ENCODE measurements at places on chromosomes 1 and 21. TPM values are rescaled to one million over a fixed set of nuclear protein-coding genes. Genes with fewer than 3 reads are reported as not detected.
A peak's percentile ranks its signal among the peaks of the same experiment; 100 is the strongest.

GRCh38 chr1:234665975-234666605, 56.1 kb upstream of the IRF2BP2 start:
- no peak for DNase-seq

GRCh38 chr1:216113181-216113580, 310.1 kb downstream of the USH2A start:
- no peak for DNase-seq

GRCh38 chr1:241250465-241250864, 106.5 kb downstream of the RGS7 start:
- peak; percentile 8 for DNase-seq

DNA sequence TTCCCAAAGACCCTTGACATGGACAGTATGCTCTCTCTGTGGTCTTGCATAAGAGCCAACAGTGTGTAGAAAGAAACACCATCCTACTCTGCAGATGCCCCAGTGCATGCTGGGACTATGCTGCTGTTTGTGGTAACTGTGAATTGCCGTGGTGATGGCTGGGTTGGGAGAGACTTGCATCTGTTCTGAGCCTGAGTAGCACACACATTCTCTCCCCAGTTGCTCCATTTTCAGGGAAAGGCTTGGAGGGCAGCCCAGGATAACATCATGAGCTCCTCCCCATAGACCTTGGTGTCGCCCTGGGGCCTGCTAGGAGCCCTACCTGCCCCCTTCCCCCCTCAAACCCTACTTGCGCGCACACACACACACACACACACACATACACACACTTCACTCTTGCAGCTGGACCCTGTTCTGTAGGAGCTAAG, 120.9 kb upstream of the IPO9 start:
- no peak for DNase-seq

DNA sequence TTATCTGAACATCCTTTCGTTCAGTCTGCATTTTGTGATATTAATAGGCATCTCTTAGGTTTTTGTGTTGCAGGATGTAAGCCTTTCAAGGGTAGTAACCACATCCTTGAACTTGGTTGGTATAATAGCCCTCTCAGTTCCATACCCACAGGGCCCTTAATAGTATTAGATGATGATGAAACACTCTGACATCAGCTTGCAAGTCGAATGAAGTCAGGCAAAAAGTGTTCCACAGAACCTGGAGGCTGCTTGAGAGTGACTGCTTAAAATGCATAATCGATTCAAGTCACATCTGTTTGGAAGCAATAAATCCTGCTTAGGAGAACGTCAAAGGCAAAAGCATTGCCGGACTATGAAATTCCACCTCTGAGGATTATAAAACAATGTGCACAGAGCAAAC, 415.6 kb upstream of the KAZN start:
- DNase-seq: no peak

GRCh38 chr1:163182330-163182949, 20.3 kb downstream of the RGS5 start:
- no peak for DNase-seq

Gene SELL
- total RNA-seq: 12.1 TPM

Data from Calu3 (cell line).